ENCODE measurements at places on chromosomes 1 and 21.
A peak's percentile ranks its signal among the peaks of the same experiment; 100 is the strongest.

DNA sequence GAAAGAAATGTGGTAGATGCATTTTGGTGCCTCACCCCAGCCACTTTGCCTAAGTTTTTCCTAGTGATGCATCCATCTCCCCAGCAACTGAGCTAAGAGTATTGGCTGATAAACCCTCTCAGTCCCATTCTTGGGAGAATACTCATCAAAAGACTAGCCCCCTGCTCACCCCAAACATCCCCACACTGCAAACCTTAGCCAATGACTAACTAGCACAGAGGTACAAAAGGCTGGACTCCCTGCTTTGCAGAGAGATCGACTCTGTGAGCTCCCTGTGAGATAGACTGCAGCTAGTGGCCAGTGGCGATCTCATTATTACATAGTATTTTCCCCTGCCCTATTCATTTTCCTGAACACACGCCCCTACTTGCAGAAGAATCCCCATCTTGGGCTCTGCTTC is 155.3 kb downstream of the HHIPL2 start:
- no peak for DNase-seq

GRCh38 chr1:31688233-31688918 is 15.4 kb downstream of the COL16A1 start:
- no peak for DNase-seq

DNA sequence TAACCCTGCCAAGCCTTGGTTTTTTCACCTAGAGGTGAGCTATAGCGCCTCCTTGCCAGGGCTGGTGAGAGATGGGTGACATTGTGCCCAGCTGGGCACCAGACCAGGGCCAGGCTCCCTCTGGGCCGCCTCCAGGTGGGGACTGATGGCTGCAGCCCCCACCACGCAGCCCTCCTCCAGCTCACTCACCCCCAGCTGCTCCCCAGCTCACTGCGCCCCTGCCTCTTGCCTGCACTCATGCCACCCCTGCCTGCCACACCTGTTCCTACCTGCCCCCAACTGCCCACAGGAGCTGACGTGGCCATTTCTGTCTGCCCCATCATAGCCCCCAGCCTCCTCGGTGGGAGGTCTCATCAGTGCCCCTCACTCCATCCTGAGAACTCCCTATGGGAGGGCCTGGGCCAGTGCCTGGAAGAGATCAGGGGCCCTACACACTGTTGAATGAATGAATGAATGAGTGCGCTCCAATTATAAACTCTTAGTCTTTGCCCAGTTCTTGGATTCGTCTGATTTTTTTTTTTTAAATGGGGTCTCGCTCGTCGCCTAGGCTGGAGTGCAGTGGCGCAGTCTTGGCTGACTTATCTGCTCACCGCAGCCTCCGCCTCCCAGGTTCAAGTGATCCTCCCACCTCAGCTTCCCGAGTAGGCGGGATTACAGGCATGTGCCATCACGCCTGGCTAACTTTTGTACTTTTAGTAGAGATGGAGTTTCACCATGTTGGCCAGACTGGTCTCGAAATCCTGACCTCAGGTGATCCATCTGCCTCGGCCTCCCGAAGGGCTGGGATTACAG is 26.4 kb upstream of the VPS13D start:
- no peak for DNase-seq

DNA sequence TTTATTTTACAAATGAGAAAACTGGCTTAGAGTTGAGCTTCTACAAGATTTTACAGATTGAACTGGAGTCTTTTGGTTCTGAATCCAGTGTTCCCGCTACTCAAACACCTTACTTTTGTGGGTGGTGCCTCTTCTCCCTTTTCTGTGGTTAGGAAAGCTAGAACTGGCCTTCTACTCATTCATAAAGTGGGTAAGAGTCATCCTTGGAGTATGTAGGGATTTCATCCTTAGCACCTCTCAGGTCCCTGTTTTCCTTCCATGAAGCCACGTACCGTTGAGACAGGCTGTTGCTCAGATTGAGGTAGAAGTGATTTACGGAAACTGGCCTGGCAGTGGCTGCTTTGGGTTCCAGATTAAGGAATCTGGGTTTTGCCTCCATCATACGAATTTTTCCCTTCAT is 35.8 kb downstream of the WNT4 start:
- no peak for DNase-seq

GRCh38 chr21:18334066-18334465 is 69.5 kb downstream of the TMPRSS15 start:
- no peak for DNase-seq

- DNase-seq = peak; percentile 89
These were observed 58.4 kb upstream of the EPS8L3 start for GRCh38 chr1:109821831-109822745.

DNA sequence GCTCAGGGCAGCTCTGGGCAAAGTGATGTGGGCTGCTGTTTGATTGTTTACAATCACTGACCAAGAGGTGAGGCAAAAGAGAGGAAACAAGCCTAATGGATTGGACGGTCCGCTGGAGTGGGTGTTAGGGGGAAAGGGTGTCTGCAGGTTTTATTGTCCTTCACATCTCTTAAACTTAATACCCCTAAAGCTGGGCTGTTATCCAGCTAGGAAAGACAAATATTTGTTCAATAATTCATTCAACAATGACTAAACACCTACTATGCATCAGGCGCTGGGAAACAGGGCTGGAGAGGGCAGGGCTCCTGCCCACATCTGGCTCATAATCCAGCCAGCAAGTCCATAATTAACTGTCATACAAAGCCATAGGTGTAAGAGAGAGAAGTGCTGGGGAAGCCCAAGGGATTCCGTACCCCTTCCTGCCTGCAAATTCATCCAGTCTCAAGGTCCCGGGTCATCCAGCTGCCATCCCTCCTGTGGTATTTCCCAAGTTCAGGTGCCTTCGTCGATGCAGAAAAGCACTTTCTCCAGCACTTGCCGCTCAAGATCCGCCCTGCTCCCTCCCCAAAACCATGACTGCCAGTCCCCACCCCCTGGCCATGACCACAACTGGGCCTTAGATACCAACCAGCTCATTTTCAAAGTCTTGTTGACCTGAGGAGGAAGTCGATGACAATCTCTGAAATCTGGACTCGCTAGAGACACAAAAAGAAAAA is 10.7 kb downstream of the TMEM63A start:
- DNase-seq = no peak

GRCh38 chr1:230487773-230488428 is 61.8 kb upstream of the PGBD5 start:
- no peak for DNase-seq

DNA sequence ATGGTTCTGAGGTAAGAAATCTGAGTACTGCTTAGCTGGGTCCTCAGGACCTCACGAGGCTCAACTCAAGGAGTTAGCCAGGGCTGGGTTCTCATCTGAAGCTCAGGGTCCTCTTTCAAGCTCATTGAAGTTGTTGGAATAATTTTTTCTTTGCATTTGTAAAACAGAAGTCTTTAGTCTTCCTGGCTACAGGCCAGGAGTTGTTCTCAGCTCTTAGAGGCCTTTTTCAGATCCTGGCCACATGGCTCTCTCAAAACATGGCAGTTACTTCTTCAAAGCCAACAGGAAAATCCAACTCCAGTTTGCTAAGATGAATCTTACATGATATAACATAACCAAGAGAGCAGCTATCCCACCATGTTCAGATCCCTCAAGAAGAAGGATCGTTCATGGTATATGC is 92.3 kb upstream of the CHODL start:
- no peak for DNase-seq

DNA sequence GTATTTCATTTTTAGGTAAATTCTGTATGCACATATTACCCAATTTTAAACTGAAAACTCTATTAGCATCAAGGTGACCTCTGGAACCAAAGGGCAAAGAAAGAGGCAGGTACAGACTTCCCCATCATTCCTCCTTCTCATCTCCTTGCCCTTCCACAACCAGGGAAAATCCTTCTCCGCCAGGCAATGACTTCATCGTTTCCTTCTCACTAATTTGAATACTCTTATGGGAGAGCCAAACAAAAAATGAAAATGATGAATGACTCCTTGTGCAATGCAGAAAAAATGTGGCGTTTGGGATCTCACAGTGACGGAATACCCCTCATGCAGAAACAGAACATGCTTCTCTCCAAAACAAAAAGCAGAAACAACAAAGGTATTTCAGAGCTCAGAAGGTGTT is 83.7 kb downstream of the HLCS start:
- no peak for DNase-seq

All from fibroblast of gingiva (primary cell).